ENCODE measurements at places on chromosomes 5 and 9.

DNA sequence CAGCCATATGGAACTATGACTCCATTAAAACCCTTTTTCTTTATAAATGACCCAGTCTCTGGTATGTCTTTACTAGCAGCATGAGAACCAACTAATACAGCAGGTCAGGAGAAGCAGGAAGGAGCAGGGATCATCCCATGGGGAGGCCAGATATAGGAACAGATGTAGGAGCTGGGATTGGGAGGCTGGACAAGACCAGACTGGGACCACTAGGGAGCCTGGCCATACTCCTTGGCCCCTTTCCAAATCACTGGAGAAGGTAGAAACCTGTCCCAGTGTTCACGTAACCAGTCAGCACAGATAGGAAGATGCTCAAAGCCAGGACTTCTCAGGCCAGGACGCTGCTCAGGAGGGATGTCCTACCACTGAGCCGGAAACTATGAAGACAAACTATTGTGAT lies 95.5 kb downstream of the LMX1B start:
- no peak for DNase-seq

DNA sequence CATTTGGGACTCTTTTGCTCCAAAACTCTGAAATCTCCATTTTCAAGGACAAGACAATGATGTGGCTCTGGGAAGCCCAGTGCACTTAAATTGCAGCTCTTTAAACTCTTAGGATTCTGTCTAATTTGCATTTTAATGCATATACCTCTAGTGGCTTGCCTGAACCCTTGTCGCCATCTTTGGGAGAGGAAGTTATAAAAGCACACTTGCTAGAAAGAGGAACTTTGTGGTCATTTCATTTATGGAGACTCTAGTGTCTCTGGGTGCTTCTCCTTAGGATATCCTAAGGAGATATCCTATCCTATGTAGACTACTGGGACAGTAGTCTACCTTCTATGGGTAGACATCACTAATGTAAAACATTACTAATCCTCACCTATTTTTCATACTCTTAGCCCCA lies 77.3 kb upstream of the SLC1A3 start:
- no peak for DNase-seq

DNA sequence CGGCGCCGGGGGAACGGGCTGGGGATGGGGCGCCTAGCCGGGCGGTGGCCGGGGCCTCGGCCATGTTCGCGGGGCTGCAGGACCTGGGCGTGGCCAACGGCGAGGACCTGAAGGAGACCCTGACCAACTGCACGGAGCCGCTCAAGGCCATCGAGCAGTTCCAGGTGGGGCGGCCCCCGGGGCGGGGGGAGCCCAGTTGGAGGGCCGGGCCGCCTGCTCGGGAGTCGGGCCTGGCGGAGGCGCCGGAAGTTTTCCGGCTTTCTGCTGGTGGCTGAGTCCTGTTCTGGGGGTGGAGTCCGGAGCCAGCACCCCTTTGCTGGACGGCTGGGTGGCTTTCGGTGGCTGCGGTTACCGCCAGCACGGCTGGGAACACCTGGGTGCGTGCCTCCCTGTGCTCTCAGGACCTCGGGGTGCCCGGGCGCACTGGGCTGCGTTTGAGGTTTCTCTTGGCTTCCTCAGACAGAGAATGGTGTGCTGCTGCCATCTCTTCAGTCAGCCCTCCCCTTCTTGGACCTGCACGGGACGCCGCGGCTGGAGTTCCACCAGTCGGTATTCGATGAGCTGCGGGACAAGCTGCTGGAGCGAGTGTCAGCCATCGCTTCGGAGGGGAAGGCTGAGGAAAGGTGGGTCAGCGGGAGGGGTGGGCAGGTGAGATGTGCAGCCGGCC lies 454 bp downstream of the NELFB start:
- DNase-seq, result no peak

DNA sequence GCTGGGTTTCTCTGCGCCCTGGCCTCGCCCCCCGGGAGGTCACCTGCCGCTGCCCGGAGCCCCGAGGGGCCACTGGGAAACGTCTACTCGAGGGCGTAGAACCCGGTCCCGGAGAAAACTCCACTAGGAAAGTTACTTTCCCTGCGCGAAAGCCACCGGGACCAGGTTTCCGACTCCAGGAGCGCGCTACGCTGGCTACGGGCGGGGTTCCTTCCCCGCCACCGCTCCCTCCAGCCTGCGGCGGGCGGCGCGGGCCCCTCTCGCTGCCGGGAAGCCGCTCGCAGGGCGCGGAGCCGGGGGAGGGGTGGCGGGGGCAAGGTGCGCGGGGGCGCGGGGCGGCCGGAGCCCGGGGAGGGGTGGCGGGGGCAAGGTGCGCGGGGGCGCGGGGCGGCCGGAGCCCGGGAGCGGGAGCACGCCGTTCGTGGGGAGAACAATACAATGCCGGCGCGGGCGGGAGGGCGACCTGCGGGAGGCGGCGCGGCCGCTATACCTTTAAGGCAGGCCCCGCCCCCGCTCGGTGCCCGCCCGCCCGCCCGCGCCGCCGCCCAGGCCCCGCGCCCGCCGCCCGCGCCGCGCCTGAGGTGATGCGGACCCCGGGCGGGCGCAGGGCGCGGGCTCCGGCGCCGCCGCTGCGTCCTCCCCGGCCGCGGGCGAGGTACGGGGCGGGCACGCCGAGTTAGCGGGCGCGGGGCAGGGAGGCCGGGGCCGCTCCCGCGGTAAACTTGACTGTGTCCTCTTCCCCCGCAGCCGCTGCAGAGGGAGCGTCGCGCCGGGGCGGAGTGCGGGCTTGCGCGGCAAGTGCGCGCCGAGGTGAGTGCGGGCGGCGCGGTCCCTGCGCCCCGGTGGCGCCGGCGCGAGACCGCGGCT lies 278.1 kb downstream of the AOPEP start:
- no peak for DNase-seq

DNA sequence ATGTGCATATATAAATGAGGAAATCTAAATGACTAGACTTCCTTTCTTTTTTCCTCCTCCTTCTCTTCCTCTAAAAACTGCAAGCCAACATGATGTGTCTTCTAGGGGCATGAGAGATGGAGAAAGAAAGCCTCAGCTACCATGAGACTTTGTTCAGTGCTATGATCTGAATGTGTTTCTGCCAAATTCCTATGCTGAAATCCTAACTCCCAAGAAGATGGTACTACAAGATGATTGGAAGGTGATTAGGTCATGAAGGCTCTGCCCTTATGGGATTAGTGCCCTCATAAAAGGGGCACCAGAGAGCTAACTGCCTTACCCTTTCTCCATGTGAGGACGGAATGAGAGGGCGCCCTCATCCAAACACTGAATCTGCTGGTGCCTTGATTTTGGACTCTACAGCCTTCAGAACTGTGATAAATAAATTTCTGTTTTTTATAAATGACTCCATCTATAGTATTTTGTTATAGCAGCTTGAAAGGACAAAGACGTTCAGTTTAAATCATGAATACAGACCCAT lies 72.2 kb upstream of the IL6ST start:
- DNase-seq, result no peak

DNA sequence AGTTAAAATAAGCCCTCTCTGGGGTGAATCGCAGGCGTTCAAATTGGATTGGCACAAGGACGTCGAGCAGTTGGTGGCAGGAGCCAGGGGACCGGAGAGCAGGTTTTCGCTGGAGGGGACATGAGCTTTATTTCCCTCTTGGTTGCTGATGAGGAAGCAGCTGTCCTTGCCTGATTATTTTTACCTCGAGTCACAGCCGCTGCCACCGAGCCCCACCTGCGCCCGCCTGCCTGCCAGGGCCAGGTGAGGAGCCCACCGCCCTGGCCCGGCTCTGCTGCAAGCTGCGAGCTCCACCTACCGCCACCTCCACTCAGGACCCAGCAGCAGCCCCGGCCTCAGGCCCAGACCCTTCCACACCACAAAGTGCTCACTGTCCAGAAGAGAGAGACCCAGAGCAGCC lies 9.0 kb upstream of the ADGRD2 start:
- DNase-seq, result no peak

- no peak for DNase-seq
Measured at GRCh38 chr9:90975781-90976538, 174.3 kb downstream of the SYK start.

- DNase-seq, result no peak
Measured at GRCh38 chr9:109107402-109108240, 12.1 kb downstream of the TMEM245 start.

DNA sequence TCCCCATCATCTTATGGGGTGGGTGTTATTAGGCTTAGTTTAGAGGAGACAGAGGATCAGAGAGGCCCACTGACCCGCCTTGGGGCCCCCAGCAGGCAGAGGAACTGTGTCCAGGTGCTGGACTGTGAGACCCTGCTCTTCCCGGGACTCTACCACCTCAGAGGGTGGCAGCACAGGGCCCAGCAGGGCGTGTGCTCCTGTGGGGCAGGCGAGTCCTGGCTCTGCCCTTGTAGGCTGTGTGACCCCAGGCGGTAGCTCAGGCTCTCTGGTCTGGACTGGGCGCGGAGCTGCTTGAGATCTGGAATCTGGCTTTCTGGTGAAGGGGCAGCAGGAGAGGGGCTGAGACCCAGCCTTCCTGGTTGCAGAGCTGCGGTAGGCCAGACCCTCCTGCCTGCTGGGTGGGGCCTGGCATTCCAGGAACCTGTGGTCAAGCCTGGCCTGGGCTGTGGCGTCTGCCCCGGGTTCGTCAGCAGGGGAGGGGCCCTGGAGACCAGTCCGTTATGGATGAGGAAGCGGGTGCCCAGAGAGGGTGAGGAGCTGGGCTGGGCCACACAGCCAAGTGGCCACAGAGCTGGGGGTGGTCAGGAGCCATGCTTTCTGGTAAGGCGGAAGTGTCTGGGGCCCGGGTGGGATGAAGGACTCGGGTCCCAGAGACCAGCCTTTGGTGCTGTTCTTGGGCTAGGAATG lies 46.5 kb downstream of the RXRA start:
- DNase-seq, result no peak

- DNase-seq, result no peak
Measured at GRCh38 chr9:109745335-109746283, 34.4 kb upstream of the PALM2AKAP2 start.

All from activated gamma-delta T cell treated with anti-CD3 and anti-CD28 coated beads, Interleukin-2, amount 50 U/mL, for 16 hours (primary cell).